ENCODE measurements at places on chromosomes 12 and 14. TPM values are rescaled to one million over a fixed set of nuclear protein-coding genes. Genes with fewer than 3 reads are reported as not detected.

GRCh38 chr12:72509891-72510290 lies 237.7 kb downstream of the TRHDE start:
- no peak for DNase-seq

DNA sequence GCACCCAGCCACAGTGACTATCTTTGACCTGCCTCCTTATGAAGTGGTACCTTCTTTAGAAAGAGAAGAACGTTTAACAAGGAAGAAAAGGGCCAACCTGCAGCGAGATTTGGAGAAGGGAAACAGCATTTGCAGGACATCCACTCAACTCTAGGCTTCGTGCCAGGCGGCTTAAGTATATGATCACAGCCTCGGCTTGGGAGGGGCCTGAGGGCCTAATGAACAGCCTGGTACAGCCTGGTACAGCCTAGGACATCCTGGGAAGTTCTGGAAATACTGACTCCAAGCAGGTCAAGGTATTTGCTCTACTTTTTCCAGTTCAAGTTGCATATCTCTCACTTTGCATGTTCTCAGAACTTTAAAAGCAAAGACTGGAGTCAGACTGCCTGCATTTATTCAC lies 16.1 kb downstream of the HCAR2 start:
- peak; percentile 60 for DNase-seq

The KRT76 gene
- not detected for total RNA-seq

DNA sequence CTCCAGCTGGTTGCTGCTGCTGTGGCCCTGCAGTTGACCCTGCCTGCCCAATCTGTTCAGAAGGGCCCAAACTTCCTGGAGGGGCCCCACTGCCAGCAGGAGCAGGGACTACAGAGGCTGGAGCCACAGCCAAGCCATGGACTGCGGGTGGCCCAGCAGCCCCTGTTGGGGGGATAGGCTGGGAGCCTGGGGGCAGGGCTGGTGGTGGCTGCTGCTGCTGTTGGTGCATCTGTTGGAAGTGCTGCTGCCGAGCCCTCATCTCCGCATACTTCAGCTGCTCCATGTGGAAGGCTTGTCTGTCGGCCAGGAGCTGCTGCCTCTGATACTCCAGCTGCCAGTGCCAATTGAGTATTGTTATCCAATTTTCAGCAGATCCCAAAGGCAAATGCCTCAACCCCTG lies 7.2 kb downstream of the MYL6 start:
- peak; percentile 70 for DNase-seq

- no peak for DNase-seq
Measured at GRCh38 chr12:19200261-19200660, 70.7 kb downstream of the PLEKHA5 start.

GRCh38 chr12:114926341-114926740 lies 242.4 kb upstream of the TBX3 start:
- no peak for DNase-seq

- DNase-seq = no peak
Measured at GRCh38 chr14:87325741-87326140, 667.2 kb downstream of the GALC start.

The BICD1 gene
- 10.8 TPM for total RNA-seq

GRCh38 chr12:14770496-14771461 lies 32.5 kb downstream of the WBP11 start:
- peak; percentile 76 for DNase-seq

The FAM222A gene
- 18.9 TPM for total RNA-seq

- DNase-seq = no peak
Measured at GRCh38 chr12:32918890-32919801, 22.6 kb upstream of the PKP2 start.

DNA sequence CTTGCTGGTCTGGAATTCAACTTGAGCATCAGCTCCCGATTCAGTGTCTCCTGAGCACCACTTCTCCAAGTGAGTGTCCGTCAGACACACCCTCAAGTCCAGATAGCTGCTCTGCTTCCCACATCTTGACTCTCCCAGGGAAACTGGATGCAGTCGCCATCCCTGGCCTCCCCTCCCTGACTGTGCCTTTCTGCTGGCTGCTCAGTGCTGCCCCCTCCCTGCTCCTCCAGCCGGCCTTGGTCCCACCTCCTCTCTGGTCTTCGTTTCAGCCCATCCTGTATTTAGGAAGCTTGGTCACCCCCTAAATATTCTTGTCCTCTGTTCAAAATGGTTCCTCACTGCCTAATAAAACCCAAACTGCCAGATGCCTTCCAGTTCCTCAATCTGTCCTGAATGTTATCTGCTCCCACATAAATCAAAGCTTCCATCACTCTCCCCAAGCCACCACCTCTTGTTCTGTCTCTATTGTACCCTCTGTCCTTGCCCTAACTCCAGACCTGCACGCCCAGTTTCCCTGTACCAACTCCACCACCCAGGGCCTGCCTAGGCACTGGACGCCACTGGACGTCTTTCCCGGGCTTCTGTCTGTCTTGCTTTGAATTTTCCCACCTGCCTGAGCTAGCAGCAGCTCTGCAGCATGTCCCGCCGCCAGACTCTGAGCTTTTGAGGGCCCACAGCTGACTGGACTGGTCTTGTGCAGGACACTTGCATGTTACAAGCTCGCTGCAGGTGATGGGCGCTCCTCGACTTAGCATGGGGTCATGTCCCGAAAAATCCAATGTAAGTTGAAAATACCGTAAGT lies 33.8 kb downstream of the CCDC92 start:
- DNase-seq = peak; percentile 28

GRCh38 chr12:116818341-116818856 lies 62.8 kb downstream of the HRK start:
- DNase-seq = peak; percentile 22

GRCh38 chr14:67411820-67412421 lies at the start of gene PLEK2:
TSS of gene PLEK2 (minus strand) at chr14:67412165. CDS start at chr14:67412059, 106 bp downstream.
- no peak for DNase-seq

DNA sequence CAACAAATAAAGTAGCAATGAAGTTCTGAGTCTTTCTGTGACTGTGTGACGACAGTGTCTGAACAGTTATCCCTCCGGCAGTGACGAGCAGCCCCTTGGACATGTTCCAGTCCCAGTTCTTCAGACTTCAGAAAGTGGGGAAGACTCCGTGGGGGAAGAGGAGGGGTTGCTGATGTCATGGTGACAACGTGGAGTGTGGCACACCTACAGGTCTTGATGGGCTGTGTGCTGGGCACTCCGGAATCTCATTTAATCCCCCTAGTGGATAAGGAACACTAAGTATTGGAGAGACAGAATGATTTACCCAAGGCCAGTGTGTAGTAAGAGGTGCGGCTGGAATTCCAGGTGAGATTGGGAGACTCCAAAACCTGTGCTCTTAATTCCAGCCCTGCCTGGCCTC lies 280.2 kb downstream of the CACNA1C start:
- no peak for DNase-seq

- DNase-seq = no peak
Measured at GRCh38 chr12:71085575-71085974, 72.2 kb downstream of the TSPAN8 start.

DNA sequence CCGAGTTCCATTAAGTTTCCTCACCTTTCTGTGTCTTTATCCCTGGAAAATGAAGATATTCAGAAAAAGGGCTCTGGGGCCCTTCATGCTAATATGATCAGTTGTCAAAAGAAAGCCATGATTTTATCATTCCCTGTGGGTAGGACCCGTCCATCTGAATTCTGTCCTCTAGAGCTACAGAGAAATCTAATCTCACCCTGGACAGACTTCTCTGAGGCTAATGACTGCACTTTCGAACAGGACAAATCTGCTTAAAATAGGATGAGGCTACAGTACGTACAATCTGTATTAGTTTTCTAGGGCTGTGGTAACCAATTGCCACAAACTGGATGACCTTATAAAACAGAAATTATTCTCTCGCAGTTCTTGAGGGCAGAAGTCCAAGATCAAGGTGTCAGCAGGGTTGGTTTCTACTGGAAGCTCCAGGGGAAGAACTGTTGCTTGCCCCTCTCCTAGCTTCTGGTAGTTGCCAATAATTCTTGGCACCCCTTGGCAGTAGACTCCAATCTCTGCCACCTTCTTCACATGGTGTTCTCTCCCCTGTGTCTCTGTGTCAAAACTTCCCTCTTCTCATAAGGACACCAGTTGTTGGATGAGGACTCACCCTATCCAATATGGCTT lies 1.3 kb downstream of the AK7 start:
- no peak for DNase-seq

The CAPS2 gene
- 1.1 TPM for total RNA-seq

DNA sequence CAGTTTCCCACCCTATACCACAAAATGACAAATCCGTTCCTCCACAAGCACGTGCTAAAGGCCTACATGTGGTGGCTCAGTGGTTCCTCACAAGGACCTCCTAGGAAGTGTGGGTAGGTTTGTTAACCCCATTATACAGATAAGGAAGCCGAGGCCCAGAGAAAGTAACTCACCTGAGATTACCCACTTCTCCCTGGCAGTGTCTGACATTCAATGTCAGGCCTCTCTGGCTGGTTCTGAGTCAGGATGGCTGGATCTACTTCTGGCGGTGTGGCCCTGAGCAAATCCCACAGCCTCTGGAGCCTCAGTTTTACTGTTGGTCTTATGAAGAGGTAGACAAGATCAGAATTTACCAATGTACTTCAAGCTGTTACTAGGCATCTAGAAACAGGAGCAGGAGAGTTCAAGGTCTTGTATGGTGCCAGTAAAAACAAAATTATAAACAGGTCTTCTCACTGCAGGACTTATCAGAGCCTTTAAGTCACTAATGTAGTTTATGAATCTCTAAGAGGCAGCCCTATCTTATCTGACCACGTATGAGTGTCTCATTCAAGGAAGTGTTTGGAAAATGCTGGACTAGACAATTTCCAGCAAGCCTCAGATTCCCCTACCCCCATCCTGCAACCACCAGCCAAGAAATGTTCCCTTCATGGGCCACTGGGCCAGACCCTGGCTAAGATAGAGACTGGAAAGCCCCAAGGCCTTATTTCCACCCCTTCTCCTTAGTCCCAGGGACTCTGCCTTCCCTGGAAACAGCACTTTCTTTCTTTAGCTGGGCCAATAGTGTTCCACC lies 4.2 kb downstream of the HSPB8 start:
- no peak for DNase-seq

The CLEC2B gene
- total RNA-seq = not detected

DNA sequence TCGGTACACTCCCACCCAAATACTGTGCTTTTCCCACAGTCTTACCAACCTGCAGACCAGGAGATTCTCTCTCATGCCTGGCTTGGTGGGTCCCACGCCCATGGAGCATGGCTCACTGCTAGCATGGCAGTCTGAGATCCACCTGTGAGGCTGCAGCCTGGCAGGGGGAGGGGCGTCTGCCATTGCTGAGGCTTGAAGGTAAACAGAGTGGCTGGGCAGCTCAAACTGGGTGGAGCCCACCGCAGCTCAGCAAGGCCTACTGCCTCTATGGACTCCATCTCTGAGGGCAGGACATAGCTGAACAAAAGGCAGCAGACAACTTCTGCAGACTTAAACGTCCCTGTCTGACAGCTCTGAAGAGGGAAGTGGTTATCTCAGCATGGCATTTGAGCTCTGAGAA lies 93.2 kb downstream of the FOXA1 start:
- DNase-seq = no peak

DNA sequence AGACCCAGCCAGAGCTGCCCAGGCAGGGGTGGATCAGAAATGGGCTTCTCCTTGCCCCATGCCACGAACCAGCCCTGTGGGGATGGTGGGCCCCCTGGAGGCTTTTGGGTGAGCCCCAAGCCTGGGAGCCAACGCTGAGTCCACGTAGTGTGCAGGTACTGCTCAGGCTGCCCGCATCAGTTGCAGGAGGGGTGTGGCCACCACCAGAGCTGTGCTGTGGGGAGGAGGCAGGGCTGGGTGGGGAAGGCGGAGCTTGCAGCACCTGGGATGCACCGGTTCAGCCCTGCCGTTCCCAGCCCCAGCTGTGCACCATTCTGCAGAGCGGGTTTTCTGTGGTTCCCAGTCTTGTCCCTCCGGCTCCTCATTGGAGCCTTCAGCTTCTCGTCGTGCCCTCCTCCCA lies 36.3 kb downstream of the IL31 start:
- no peak for DNase-seq

- DNase-seq = no peak
Measured at GRCh38 chr12:62950317-62950716, 15.4 kb upstream of the PPM1H start.

GRCh38 chr12:51421266-51421884 lies 3.3 kb upstream of the SLC4A8 start:
- DNase-seq = peak; percentile 34

DNA sequence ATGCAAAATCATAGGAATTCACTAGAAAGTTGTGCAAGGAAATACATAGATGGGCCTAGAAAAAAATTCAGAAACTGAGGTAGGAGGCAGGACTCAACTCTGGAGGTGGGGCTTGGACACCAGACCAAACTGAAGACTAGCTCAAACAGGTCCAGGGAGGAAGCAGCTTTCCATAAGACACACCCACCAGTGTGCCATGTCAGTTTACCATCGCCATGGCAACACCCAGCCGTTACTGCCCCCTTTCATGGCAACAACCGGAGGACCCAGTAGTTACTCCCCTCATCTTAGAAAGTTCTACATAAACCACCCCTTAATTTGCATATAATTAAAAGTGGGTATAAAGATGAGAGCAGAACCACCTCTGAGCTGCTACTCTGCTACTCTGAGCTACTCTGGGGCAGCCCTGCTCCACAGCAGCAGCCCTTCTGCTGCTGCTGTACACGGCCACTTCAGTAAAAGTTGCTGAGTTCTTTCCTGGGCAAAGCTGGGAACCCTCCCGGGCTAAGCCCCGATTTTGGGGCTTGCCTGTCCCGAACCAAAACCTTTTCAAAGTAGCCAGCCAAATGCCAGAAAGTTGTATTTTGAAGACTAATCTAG lies 30.8 kb upstream of the NINJ2 start:
- DNase-seq = no peak

- DNase-seq = no peak
Measured at GRCh38 chr12:79451365-79451764, 239.4 kb downstream of the PAWR start.

- peak; percentile 89 for DNase-seq
Measured at GRCh38 chr12:75908961-75909605, 122.5 kb downstream of the PHLDA1 start.

- DNase-seq = no peak
Measured at GRCh38 chr12:7656121-7656520, 9.6 kb downstream of the APOBEC1 start.

GRCh38 chr12:107411792-107412535 lies 273.6 kb upstream of the PWP1 start:
- no peak for DNase-seq

The MYF5 gene
- not detected for total RNA-seq

The CDKN3 gene
- 33.4 TPM for total RNA-seq

DNA sequence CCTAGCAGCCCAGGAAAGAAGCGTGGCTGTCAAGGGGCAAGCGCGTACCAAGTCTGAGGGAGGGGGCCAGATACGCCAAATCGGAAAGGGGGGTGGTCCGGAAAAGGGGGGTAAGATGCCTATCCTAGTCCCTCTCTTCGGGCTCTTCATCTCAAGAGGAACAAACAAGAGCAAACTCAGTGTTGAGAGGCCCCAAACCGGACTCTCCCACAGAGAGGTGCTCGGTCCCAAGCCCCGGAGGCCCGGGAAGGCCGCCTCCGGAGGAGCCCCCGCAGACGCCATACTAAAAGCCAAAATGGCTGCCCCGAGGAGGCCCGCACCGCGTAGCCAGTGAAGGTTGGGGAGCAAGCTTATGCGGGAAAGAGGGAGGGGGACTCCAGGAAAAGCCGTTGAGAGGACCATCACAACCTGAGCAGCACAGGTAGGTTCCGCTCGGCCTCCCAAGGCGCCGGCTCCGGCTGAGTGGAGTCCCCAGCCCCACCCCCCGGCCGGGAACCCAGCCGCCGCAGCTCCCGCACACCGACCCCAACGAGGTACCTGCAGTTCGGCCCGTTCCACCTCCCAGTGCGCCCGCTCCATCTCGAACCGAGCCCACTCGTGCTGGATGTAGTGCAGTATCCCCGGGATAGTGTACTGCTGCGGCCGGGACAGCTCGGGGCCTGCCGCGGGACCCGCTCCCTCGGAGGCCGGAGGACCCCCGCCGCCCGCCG lies at the start of gene AP4S1:
Gene AP4S1, plus strand, starts transcription at position 283 of the 710 bp plus-strand sequence. CDS start 40,548 bp downstream, outside the sequence.
- DNase-seq = peak; percentile 70

The VCPKMT gene
- total RNA-seq = 11.6 TPM

The TRHDE gene
- 0.08 TPM for total RNA-seq

GRCh38 chr12:120759591-120760348 lies 34.1 kb downstream of the ACADS start:
- no peak for DNase-seq
